ENCODE measurements at places on chromosomes 5 and 9.

DNA sequence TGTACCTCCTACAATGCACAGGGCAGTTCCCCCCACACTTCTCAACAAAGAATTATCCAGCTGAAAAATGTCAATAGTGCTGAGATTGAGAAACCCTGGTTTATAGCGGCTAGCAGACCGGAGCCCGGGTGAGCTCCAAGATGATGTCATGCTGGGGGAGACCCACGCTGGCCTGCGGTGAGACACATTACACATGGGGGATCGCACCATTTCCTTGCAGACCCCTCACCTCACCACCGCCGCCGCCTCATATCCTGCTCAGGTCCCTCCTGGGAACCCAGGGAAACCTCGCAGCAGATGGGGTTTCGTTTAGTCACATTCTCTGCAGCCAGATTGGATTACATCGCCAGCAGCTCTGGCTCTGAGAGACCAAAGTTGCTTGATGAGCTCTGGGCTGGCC is 14.7 kb upstream of the TNC start:
- no peak for DNase-seq

DNA sequence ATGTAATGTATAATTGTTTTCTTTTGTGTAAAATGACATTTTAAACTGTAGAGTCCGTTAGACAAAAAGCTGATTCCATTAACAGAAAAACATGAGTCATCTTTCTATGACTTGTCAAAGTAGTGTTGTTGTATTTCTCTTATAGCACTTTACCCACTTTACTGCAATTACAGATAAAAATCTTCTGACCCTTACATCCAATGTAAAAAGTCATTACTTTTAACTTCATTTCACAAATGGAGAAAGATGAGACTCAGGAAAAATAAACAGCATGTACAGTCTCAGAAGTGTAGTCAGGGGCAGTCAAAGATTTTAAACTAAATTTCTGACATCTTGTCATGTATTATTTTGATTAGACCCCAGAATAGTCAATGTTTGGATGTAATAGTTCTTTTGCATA is 146.6 kb downstream of the CTNND2 start:
- no peak for DNase-seq

- DNase-seq, result no peak
Observed at GRCh38 chr5:89071101-89071940, 188.3 kb upstream of the MEF2C start.

- DNase-seq, result no peak
Observed at GRCh38 chr9:27204578-27204977, 92.4 kb downstream of the EQTN start.

DNA sequence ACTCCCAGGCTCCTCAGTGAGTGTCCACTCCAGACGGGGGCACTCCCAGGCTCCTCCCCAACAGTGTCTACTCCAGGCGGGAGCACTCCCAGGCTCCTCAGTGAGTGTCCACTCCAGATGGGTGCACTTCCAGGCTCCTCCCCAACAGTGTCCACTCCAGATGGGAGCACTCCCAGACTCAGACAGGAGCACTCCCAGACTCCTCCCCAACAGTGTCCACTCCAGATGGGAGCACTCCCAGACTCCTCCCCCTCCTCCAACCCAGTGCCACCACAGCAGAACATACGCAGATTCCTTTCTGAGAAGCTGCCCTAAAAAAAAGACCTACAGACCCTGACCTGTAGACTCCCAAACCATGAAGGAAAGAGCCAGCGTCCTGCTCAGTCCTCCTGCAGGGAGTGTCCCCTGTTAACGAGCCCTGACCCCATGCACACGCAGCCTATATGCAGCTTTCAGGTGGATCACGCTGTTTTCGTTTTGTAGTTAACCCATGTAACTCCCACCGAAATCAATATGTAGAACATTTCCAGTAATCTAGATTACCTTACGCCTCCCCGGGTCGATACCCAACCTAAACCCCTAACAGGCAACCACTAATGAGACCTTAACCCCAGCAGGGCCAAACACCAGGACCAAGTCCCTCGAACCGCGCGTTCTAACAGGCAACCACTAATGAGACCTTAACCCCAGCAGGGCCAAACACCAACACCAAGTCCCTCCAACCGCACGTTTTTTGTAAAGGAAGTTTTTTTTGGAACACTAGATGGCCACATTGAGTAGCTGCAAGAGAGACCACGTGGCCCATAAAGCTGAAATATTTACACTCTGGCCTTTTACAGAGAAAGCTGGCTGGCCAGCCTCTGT is 15.7 kb downstream of the PNPLA7 start:
- peak; percentile 80 for DNase-seq

DNA sequence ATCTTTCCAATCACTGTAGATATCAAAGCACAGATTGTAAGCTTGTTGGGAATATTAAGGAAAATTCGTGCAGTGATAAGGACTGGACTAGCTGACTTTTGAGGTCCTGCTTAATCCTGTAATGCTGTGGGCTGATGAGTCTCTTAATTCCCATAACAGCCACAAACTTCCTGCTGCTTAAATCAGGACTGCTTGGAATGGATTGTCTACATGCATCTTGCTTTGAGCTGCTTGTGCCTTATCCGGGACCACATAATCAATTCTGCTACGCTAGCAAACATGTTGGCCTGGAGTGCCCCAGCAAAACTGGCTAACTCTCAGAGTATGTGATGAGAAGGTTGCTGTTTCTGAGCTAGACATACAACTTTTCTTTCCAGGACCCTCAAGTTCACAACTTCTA is 79.6 kb downstream of the SNCAIP start:
- DNase-seq, result no peak

- DNase-seq, result no peak
Observed at GRCh38 chr9:134694368-134694665, 52.7 kb downstream of the COL5A1 start.

DNA sequence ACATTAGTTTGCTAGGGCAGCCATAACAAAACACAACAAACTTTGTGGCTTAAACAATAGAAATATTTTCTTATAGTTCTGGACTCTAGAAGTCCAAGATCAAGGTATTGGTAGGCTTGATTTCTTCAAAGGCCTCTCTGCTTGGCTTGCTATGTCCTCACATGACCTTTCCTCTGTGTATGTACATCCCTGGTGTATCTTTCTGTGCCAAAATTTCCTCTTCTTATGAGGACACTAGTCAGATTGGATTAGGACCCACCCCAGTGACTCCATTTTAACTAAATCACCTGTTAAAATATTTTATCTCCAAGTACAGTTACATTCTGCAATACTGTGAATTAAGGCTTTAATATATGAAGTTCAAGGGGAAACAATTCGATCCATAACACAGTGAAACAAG is 168.9 kb upstream of the CCNH start:
- no peak for DNase-seq

DNA sequence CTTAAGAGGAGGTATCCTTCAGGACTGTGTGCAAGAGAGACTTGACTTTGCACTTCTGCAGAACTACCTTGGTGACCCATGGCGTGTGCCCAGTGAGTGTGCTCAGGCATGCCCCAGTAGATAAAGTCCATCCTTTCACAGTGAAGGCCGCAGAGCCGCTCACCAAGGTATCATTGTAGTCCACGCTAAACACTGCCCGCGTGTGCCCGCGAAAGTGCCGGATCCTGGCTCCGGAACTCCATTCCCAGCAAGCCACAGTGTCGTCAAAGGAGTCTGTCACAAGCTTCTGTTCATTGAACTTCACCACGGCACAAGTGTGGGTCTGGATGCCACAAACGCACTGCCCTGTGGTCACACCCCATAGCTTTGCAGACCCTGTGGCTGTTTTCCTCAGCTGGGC is 3.3 kb upstream of the GRM6 start:
- no peak for DNase-seq

DNA sequence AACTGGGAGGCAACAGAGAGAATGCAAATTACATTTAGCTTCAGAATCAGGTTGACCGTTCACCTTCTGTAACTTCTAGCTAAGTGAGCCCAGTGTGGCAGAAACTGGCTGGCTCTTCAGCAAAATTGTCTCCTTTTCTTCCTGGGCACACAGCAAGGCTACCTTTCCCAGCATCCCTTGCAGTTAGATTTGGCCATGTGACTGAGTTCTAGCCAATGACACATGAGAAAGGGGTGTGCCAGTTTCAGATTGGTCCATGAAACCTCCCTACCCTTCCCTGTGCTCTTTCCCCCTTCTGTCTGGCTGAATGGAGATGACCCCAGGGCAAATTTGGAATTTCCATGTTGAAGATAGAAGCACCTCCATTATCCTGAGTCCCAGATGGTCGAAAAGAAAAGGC is 72.5 kb upstream of the SMIM23 start:
- DNase-seq, result no peak

DNA sequence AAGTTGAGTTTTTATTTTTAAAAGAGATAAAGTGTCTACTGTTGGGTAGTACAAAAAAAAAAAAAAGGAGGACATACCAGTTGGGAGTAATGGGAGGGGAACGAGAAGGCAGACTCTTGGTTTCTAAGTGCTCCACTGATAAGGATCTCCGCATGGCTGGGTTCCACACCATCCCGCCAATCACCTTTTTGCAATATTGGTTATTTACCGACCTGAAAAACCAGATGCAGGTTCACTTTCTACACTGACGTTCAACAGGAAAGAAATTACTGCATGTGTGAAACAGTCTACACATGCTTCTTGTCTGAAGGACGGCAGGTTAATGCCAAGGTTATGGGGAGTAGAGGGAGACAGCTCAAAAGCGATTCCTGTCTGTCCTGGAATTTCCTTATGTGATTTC is 75.5 kb downstream of the PTPN3 start:
- no peak for DNase-seq

- DNase-seq, result no peak
Observed at GRCh38 chr5:157292599-157292998, 26.7 kb downstream of the CYFIP2 start.

- no peak for DNase-seq
Observed at GRCh38 chr9:69331444-69331843, 6.4 kb downstream of the ENTREP1 start.

DNA sequence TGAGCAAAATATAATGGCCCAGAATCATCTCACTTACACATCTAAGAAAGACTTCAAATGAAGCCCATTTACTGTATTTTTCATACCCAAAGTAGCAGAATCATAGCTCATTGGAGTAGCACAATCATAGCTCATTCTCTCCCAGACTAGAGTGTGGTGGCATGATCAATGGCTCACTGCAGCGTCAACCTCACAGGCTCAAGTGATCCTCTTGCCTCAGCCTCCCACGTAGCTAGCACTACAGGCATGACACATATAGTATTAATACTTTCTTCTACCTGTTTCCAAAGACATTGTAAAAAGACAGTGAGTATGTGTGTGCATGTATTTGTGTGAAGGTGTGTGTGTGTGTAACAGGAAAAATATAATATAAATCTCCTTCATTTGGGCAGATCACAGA is 1247.9 kb upstream of the ACO1 start:
- DNase-seq, result no peak

GRCh38 chr5:178204182-178204934 is at the start of gene HNRNPAB:
Gene HNRNPAB (plus strand): TSS chr5:178204533. CDS start chr5:178204838, 305 bp downstream.
- DNase-seq, result peak; percentile 98

- DNase-seq, result no peak
Observed at GRCh38 chr5:78915170-78915569, 69.9 kb downstream of the ARSB start.

- DNase-seq, result no peak
Observed at GRCh38 chr5:71882826-71883741, 164.0 kb downstream of the CARTPT start.

DNA sequence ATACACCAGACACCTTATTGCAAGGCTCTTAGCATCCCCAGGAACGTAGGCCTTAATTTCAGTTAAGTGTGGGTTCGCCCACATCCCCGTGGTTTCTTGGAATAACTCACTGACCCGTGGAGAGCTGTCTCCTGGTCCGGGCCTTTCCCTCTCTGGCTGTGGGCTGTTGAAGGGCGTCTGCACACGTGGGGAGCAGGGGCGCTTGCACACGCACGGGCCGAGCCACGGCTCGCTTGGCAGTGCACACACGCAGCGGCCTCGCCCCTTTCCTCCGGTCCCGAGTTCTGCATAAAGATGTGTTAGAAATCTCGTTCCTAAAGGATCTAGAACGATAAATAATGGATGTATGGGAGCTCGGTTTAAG is 141.9 kb downstream of the PBX3 start:
- DNase-seq, result no peak

- DNase-seq, result no peak
Observed at GRCh38 chr5:33261305-33261704, 179.5 kb upstream of the TARS1 start.

DNA sequence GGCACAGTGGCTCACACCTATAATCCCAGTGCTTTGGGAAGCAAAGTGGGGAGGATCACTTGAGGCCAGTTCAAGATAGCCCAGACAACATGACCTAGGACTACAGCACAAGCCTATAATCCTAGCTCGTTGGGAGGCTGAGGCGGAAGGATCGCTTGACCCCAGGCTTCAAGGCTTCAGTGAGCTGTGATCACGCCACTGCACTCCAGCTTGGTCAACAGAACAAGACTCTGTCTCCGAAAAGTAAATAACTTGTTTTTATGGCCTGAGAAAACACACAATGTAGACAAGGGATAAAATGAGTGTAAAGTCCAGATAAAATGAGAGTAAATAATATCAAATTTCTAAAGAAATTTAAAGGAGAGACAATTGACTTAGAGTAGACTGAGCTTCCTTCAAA is 26.3 kb downstream of the SHLD3 start:
- no peak for DNase-seq

- peak; percentile 47 for DNase-seq
Observed at GRCh38 chr9:120985819-120986222, 59.2 kb upstream of the TRAF1 start.

DNA sequence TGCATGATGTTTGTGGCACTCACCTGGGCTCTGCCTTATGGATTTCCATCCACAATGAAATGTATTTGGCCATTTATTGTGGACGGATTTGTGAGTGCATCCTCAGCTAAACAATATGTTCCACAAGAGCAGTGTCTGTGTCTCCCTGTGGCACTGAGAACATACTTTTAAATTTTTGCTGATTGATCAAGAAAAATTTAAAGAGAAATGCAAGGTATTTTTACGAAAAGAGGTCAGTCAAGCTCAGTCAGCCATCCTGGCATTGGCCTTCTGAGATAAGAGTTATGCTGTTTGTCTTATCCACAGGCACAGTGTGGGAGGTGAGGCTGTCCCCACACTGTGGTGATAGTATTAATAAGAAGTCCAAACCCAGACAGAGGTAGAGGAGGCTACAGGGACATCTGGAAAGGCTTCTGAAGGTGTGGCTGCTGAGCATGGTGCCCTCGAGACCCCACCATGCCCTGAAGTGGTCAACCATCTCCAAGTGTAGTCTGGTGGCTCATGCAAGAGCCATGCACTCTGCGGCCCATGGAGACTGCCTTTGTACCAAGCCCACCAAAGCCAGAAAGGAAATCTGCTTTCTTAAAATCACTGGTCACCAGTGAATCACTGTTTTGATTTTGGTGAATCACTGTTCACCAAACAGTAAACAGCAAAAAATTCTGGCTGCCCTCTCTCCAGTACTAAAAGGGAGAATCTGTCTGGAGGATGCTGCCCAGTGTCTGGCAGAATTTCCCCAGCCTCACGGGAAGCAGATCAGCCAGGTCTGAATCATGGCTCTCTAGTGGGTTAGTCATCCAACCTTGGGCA is 28.8 kb downstream of the SPOCK1 start:
- DNase-seq, result no peak

- DNase-seq, result no peak
Observed at GRCh38 chr5:94857111-94857510, 238.6 kb downstream of the SLF1 start.

GRCh38 chr9:135144581-135145170 is 57.2 kb downstream of the OLFM1 start:
- DNase-seq, result peak; percentile 66

GRCh38 chr9:34993502-34994259 is 4.1 kb downstream of the DNAJB5 start:
- DNase-seq, result peak; percentile 75

- DNase-seq, result no peak
Observed at GRCh38 chr5:169706758-169707450, 69.8 kb downstream of the DOCK2 start.

- DNase-seq, result no peak
Observed at GRCh38 chr5:75214928-75215327, 21.8 kb downstream of the ANKRD31 start.

- no peak for DNase-seq
Observed at GRCh38 chr9:26802921-26803320, 89.7 kb downstream of the CAAP1 start.
